Karpas-422 (cell line): ENCODE measurements at places on chromosomes 7 and 10.
A peak's percentile ranks its signal among the peaks of the same experiment; 100 is the strongest.

DNA sequence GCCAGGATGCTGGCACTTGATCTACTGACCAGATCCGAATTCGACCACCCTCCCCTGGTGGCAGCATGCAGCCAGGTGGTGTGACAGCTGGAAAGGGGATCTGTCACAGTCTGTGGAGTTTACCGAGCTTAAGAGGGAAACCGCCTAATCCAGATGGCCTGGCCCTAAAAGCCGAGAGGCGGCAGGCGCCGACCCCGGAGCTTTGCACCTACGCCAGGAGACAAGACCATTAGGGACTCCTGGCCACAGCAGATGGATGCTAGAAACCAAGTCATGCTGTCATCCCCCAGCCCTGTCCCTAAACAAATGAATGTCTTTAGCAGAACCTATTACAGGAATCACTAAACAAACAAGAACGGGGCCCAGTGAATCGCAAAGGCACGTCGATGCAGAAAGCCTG lies 27.7 kb downstream of the RCC1L start:
- DNase-seq, result no peak

DNA sequence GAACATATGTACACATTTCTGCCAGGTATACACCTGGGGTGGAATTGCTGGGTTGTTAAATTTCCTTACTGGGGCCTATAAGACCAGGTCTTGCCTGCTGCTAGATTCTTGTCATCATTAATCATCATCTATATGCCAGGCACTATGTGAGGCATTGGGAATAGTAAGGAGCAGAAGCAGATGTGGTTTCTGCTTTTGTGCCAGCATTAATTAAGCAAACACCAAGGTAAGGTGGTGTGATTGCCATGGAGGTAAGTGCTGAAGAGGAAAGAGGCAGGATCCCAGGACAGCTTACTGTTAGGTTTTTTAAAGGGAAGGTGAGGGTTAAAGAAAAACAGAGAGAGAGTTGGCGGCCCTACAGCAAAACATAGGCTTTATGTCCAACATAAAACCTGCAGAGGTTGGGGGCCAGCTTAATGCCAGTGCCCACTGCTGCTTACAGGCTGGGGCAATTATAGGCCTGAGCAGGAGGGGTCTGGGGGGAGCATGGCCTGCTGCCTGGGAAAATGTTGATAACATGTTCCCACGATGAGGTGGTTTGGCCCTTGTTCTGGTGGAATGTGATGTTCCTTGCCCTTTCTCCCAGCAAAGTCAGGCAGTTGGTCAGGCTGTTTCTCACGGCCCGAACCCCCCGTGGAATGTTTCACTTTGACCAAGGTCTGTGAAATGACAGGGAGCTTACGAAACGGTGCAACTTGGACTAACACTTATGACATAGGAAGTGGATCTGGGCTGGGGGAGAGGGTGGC lies 93.9 kb downstream of the RBM20 start:
- DNase-seq, result no peak

- DNase-seq, result no peak
Observed at GRCh38 chr10:62761115-62761514, 43.4 kb upstream of the ADO start.

GRCh38 chr10:124967255-124967654 lies 25.3 kb downstream of the ZRANB1 start:
- DNase-seq, result no peak

GRCh38 chr7:87339373-87339897 lies 6.0 kb upstream of the CROT start:
- peak; percentile 28 for DNase-seq

DNA sequence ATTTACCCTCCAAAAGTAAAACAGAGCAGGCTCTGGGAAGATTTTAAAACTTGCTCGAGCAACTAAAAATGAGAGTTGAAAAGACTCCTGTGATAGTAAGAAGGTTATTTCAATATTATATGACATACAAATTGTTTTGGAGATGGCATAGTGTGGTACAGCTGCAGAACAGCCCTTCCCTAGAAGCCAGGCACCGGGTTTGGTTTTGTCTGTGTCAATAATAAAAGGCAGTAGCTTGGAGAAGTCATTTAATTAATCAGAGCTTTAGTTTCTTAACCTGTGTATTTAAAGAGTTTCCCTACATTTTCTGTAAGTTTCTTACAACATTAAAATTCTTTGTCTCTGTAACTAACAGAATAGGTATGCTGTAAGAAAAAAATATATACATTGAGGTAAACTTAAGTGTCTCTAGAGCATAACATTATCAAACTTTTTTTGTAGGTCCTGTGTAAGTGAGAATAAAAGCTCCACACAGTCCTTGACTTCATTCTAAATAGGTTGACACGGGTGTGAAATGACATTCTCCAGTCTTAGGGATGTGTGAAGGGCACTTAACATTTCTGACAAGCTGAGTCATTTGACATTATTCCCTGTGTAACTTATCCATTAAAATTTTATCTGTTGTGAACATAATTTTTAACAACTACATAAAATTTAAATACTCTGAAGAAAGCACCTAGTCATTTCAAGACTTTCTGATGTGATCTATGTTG lies 425.0 kb upstream of the ETV1 start:
- no peak for DNase-seq

DNA sequence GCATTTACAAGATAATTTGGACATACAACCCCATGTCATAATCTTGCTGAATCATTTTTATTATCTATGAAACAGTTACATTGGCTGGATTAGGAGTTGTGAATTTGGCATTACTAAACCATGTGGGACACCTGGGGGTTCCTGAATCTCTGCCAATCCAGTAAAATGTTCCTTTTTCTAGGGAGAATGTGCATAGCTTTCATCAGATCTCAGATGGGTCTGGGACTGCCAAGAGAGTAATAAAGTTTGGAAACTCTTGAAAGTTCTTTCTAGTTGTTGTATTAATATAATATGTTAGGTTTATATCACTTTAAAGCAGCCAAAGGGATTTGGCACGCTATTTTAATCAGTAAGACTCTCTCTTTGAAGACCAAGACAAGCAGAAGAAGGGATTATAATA lies 62.7 kb downstream of the SEMA3E start:
- no peak for DNase-seq

DNA sequence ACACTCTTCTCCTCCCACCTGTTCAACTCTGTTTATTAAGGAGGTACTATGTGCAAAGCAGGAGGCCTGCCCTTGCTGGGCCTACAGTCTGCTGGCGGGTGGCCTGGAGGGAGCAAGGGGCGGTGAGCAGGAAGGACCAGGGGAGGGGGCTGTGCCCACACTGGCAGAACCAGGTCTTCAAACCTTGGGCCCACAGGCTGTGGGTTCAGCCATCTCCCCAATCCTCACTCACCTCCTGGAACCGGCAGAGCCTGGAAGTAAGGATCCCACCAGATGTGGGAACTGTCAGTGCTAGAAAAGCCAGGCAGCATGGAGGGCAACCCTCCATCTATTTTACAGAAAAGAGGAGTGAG lies 50.8 kb downstream of the CAMK2B start:
- DNase-seq, result no peak

GRCh38 chr7:155371331-155371883 lies 73.7 kb downstream of the INSIG1 start:
- DNase-seq, result no peak

- no peak for DNase-seq
Observed at GRCh38 chr7:100603726-100604027, 1.5 kb downstream of the PCOLCE start.

GRCh38 chr7:149524394-149524793 lies 26.8 kb upstream of the ZNF746 start:
- peak; percentile 2 for DNase-seq

DNA sequence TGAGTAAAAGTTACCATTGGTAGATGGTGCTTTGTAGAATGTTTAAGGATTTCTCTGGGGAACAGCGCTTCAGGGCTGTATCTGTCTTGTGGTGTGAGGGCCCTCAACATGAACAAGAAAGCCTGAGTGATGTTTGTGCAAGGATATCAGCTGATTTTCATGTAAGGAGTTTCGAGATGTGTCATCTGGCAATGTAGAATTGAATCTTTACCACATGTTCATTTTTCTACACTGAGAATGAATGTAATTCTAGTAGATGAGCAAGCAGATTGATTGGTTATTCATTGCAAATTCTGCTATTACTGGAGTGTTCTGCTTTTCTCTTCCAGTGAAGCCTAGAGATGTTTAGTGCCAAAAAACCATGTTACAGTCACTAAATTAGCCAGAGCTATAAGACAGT lies 87.7 kb downstream of the ST7 start:
- DNase-seq, result no peak

GRCh38 chr10:113336549-113337130 lies 216.2 kb upstream of the HABP2 start:
- no peak for DNase-seq

GRCh38 chr10:24952707-24953645 lies 570 bp upstream of the PRTFDC1 start:
- DNase-seq, result no peak

DNA sequence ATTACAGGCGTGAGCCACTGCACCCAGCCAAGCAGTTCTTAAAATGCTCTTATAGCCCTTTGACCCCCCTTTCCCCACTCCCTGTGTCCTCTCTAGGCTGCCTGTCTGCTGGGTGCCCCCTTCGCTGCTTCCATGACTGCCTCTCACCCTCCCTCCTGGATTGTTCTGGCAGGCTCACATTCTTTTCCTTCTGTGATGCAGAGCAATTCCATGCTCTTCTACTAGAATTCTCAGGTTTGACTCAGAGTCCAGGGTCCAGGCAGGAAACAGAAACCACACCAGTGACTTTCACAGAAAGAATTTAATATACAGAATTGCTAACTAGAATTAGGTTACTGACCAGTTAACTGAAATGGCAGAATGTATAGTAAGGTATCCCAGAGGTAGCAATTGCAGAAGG lies 244.8 kb downstream of the BAMBI start:
- DNase-seq, result no peak

DNA sequence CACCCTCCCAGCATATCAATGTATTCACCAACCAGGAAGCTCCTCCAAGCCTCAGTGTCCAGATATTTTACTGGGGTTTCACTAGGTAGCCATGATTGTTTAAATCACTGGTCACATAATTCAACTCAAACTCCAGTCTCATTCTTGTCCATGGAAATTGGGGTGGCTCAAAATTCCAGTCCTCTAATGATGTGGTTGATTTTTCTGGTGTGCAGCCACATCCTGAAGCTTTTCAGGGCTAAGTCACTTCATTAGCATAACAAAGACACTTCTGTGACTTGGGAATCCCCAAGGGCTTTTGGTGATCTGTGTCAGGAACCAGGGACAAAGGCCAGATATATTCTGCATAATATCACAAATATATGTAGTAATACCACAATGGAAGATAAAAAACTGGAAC lies 786.9 kb upstream of the IGFBP3 start:
- no peak for DNase-seq

DNA sequence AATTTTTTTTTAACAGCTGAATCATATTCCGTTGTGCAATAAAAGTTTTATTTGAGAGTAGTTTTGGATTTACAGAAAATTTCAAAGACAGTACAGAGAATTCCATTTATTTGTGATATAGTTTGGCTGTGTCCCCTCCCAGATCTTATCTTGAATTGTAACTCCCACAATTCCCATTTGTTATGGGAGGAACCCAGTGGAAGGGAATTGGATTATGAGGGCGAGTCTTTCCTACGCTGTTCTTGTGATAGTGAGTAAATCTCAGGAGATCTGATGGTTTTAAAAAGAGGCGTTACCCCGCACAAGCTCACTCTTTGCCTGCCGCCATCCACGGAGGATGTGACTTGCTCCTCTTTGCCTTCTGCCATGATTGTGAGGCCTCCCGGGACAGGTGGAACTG lies 228.0 kb upstream of the MAGI2 start:
- no peak for DNase-seq

DNA sequence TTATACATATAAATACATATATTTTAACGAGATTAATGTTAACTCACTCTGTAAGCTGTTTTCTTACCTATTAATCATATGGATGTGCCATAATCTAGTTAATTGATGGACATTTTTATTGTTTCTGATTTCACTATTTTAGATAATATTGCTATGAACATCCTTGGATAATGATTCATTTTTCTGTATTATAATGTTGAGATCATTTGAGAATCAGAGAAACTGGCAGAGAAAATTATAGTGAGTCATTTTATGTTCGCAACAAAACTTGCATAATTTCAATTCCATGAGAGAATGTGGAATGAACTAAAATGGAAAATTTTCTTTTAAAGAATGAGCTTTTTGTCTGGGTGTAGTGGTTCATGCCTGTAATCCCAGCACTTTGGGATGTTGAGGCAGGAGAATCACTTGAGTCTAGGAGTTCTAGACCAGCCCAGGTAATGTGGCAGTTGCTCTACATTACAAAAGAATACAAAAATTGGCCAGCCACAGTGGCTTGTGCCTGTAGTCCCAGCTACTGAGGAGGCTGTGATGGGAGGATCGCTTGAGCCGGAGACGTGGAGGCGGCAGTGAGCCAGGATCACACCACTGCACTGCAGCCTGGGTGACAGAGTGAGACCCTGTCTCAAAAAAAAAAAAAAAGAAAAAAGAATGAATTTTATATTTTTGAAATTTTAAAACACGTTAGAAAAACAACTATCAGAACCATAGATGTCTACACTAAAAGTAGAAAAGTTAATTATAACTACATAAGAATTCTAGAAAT lies 40.5 kb downstream of the PAPSS2 start:
- no peak for DNase-seq

- DNase-seq, result no peak
Observed at GRCh38 chr7:69898189-69898588, 299.9 kb downstream of the AUTS2 start.

DNA sequence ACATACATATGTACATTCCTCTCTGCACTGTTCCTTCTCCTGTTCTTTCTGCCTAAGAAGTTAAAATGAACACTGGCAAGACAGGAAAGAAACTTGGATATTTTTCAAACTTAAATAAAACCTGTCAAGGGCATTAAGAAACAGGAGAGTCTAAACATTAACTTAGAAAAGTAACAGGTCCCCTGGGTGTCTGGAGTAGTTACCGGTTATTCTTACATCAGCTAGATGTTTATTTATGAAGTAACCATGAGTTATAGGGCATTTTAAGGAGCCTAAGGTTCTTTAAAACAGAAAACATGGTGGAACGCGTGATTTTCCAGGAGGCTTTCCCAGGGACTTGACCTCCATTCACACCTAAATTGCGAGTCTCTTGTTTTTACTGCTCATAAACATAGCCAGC lies 148.2 kb downstream of the PRKCQ start:
- no peak for DNase-seq

DNA sequence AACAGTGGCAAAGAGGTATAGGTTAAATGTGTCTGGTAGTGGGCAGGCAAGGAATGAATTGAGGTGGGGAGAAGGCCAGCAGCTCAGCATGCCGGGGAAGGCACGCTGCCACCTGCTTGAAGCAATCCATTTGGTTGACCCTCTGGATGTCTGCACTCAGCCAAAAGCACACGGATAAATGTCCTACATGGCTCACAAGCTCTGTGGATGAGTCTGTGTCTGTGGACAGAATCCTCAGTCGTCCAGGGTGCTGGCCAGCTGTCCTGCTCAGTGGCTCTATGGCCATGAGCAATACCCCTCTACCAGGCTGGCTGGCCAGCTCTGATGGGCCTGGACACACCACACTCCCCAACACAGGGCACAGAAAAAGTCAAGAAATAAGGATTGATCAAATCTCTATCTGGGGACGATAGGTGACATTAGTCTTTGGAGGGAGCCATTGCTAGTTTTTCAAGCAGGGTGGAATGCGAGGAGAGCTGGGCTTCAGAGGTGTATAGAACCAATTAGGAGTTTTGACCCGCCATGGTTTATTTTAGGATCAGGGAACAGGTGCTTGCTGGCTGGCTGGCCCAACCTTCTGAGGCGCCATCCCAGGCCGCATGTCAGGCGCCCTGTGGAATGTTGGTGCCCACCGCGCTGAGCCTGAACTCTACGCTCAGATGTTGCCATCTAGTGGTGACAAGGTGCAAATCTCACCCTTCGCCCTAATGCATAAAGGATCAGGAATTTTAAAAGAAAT lies 493.4 kb downstream of the TNS3 start:
- peak; percentile 78 for DNase-seq
